ENCODE measurements at places on chromosomes 3 and 15. TPM values are rescaled to one million over a fixed set of nuclear protein-coding genes. Genes with fewer than 3 reads are reported as not detected.

- DNase-seq, result no peak
Observed at GRCh38 chr15:38587214-38587613, 22.6 kb upstream of the RASGRP1 start.

DNA sequence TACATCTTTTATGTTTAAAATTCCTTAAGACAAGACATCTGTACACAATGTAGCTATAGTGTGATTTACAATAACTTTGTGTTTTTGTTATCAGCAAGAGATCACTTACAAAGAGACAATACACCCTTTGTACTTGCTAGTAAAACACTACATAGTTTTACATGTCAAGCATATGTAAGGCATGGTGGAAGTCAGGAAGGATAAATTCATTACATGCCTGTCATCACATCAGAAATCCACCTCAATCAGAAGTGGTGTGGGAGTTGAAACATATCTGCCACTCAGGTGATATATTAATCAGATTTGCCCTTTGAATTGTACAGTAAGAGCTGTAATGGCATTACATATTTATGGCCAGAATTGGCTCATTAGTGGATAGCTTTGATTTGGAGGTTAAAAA lies 95.5 kb downstream of the MBNL1 start:
- no peak for DNase-seq

DNA sequence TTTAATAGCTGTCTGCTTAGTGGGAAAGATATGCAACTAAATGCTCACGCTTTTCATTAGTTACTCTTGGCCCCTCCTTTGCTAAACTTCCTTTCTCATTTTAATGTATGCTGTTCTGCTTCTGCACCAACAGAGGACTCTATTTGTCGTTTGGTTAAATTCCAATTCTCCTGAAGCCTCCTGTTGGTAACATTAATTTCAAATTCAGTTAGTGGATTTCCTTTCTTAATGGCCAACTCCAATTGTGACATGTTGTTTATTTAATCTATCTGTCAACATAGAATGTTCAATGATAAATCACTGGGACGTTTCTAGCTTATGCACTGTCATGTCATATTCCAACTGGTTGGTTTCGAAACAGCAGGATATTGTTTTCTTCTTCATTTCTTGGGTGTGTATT lies 467.4 kb upstream of the BCHE start:
- DNase-seq, result no peak

- DNase-seq, result no peak
Observed at GRCh38 chr3:58474967-58475578, 16.8 kb upstream of the KCTD6 start.

GRCh38 chr15:100740138-100740537 lies 137.7 kb downstream of the ASB7 start:
- DNase-seq, result no peak

DNA sequence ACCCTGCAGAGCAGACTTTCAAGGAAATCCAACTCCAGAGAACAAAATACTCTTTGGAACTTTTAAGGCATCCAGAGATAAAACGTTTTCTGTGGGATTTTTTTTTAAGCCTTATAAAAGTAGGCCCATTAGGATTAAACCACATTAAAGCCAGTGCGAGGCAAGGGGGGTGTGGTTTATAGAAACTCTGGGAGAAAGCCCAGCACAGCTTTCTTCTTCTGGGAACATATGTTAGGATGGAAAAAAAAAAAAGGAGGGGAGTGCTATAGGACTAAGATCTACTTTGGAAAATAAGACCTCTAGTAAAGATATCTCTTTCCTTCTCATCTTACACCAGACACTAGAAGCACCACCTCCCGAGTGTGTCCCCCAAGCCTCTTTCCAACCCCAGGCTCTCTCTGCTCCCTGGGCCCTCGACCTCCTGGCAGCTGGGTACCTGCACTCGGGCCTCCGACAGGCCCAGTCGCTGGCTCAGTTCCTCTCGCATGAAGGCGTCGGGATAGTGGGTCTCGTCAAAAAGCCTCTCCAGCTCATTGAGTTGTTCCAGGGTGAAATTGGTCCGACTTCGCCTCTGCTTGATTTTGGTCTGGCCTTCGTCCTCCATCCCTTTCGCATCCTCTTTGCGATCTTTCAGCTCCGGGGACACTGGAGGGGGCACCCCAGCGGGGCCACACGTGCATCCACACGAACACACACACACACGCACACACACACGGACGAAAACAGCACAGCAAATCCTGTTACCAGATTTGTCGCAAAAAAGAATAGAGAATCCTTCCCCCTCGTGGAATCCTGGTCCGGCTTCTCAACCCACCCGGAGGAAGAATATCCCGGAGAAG lies 3.8 kb downstream of the SHOX2 start:
- no peak for DNase-seq

Gene NCK1
- 46.1 TPM for total RNA-seq

Gene CCR5
- 0.56 TPM for total RNA-seq

Gene GOLGA8Q
- total RNA-seq, result 71.2 TPM

Gene GNAT1
- total RNA-seq, result not detected

Gene MUC13
- total RNA-seq, result not detected

Gene DGKG
- total RNA-seq, result 35.1 TPM

Measured in thyroid gland (tissue), 4 donors.